Adrenal gland (tissue), 19 donors: ENCODE measurements at places on chromosomes 5 and 9. TPM values are rescaled to one million over a fixed set of nuclear protein-coding genes. Genes with fewer than 3 reads are reported as not detected.

The CCDC180 gene
- 8.9 TPM for total RNA-seq

DNA sequence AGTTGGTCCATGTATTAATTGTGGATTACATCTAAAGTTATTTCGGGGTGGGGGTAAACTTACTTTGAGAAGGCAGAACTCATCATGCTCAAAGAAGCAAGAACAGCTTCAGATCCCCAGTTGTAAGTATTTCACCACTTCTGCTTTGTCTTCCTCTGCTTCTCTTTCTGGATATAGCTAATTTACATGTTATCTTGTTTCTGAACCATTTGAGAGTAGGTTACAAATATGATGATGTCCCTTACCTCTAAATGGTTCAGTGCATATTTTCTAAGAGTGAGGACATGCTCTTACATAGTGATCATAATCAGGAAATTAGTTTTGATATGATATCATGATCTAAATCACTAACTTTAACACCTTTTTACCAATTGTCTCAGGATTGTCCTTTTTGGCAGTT is 11.9 kb downstream of the TRIO start:
- no peak for DNase-seq
- H3K27ac ChIP-seq, result no peak overlapping the region
- no peaks in the 10 kb centered on the region for H3K36me3 ChIP-seq
- H3K4me1 ChIP-seq, result peaks cover 10% of the 10 kb centered on the region
- H3K27me3 ChIP-seq, result no peaks in the 10 kb centered on the region

The XRCC4 gene
- total RNA-seq, result 5.2 TPM

GRCh38 chr9:84867186-84867585 is 197.7 kb downstream of the NTRK2 start:
- H3K27ac ChIP-seq, result no peak overlapping the region
- H3K4me3 ChIP-seq, result no peak overlapping the region
- DNase-seq, result no peak
- H3K36me3 ChIP-seq, result no peaks in the 10 kb centered on the region
- H3K4me1 ChIP-seq, result no peaks in the 10 kb centered on the region

DNA sequence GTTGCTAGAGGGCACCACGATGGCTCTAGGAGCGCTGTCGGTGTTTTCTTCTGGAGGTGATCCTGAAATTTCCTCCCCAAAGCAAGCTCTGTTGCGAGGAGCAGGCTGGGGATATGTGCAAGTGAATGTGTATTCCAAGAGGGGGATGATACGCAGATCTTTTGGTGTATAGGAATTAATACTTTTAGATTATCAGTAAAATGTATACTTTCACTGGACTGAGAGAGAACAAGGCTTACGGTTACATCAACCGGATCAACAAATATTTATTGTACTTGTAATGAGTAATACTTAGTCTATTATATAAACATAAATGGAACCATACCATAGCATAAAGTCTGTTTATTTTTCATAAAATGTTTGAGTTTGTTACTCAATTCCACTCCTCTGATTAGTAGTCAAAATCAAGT is 632 bp upstream of the PRKAA1 start:
- H3K4me3 ChIP-seq, result peak overlapping the region; percentile 100
- DNase-seq, result no peak
- H3K27me3 ChIP-seq, result no peaks in the 10 kb centered on the region
- no peaks in the 10 kb centered on the region for H3K36me3 ChIP-seq

The ZNF169 gene
- 34.9 TPM for total RNA-seq

The SLC22A4 gene
- 2.1 TPM for total RNA-seq

The IFNA10 gene
- not detected for total RNA-seq

The DMRT3 gene
- total RNA-seq, result not detected

GRCh38 chr9:91305596-91306295 is 56.0 kb downstream of the AUH start:
- DNase-seq, result no peak
- H3K4me3 ChIP-seq, result no peak overlapping the region
- no peaks in the 10 kb centered on the region for H3K27me3 ChIP-seq
- peaks cover 7% of the 10 kb centered on the region for H3K4me1 ChIP-seq
- H3K36me3 ChIP-seq, result no peaks in the 10 kb centered on the region

The PDGFRB gene
- 98.7 TPM for total RNA-seq

DNA sequence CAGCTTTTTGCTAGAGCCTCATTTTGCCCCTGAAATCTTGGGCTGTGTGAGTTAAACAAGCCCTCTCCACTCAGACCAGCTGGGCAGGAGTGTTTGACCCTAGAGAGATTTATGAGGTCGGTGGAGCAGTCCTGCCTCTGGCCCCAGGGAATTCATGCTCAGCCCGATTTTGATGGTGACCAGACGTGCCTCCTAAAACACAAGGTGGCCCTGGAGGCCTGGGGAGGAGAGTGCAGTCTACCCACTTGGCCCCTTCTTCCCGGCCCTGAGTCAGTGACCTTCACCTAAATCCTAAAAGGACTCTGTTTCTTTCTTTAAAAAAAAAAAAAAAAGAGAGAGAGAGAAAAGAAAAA is 86.6 kb upstream of the SAP30L start:
- peaks cover 16% of the 10 kb centered on the region for H3K4me1 ChIP-seq
- no peak overlapping the region for H3K4me3 ChIP-seq
- H3K27ac ChIP-seq, result peak overlapping the region; percentile 74
- no peaks in the 10 kb centered on the region for H3K36me3 ChIP-seq

DNA sequence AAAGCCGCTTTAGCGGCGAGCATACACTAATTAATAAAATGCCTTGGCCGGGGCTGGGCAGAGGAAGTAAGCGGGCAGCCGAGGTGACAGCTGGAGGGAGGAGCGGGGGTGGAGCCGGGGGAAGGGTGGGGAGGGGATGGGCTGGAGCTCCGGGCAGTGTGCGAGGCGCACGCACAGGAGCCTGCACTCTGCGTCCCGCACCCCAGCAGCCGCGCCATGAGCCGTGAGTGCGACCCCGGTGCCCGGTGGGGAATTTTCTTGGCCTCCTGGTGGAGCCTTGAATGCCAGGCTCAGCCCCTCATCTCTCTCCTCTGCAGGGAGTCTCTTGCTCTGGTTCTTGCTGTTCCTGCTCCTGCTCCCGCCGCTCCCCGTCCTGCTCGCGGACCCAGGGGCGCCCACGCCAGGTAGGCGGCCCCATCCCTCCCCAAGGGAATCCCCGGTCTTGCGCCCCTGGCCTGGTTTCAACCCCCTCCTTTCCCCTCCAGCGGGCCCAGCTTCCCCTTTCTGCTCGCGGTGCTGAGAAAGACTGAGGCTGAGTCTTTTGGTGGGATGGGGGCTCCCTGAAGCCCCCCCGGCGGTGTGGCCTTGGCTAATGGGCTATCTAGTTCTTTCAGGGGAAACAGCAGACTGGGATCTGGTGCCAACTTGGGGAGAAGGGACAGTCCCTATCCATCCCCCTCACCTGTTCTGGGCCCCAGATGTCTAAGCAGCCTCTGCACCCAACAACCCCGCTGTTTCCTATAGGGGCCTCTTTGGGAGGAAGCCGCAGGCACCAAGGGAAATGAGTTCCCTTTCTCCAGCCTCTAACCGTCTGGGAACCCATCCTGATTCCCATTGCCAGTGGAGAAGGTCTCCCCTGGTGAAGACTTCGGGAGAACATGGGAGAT is at the start of gene PTGS1:
Gene PTGS1, plus strand, starts transcription at position 156 of the 887 bp plus-strand sequence. Its CDS starts 61 bp downstream, at position 217.
- no peak for DNase-seq
- H3K36me3 ChIP-seq, result no peaks in the 10 kb centered on the region
- no peak within 1 kb of the TSS for H3K27ac ChIP-seq
- H3K27me3 ChIP-seq, result no peaks in the 10 kb centered on the region
- H3K4me3 ChIP-seq, result peak within 1 kb of the TSS; percentile 20
- peaks cover 8% of the 10 kb centered on the region for H3K4me1 ChIP-seq

DNA sequence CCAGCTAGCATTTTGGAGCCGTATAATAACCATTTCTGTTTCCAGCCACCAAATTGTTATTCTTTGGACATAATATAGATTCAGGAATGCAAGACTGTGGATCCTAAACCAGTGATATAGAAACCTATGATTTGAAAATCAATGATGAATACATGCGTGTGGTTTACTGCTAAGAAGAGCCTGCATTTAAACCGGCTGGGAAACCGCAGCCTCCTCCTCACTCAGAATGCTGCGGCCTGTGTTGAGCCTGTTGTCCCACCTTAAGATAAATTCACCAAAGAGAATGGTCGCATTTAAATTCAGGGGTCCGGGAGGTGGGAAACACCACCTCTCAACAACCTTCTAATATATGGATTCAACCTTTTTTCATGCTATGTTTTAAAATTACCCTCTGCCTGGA is 148.0 kb downstream of the MEF2C start:
- H3K27ac ChIP-seq, result peak overlapping the region; percentile 68
- peaks cover 34% of the 10 kb centered on the region for H3K4me1 ChIP-seq
- H3K36me3 ChIP-seq, result peaks cover 8% of the 10 kb centered on the region
- no peak overlapping the region for H3K4me3 ChIP-seq

DNA sequence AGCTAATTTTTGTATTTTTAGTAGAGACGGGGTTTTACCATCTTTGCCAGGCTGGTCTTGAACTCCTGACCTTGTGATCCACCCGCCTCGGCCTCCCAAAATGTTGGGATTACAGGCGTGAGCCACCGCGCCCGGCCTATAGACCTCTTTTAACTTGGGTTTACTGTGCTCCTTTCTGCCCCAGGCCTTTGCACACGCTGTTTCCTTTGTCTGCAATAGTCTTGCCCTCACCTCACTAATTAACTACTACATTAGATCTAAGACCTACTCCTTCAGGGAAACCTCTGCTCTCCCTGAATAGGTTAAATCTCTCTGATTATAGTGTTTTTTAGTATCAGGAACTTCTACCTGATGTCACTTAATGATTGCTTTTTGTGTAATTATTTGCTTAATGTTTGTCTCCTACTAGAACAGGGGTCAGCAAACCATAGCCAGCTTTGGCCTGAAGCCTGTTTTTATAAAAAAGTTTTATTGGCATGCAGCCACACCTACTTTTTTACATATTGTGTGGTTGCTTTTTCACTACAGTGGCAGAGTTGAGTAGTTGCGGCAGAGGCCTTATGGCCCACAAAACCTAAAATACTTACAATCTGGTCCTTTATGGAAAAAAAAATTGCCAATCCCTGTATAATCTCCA is 31.2 kb upstream of the TLE1 start:
- no peak overlapping the region for H3K27ac ChIP-seq
- H3K4me3 ChIP-seq, result no peak overlapping the region
- no peak for DNase-seq
- no peaks in the 10 kb centered on the region for H3K4me1 ChIP-seq

GRCh38 chr9:73370053-73370452 is 218.4 kb downstream of the ANXA1 start:
- H3K36me3 ChIP-seq, result no peaks in the 10 kb centered on the region
- H3K27me3 ChIP-seq, result no peaks in the 10 kb centered on the region
- no peak overlapping the region for H3K27ac ChIP-seq
- H3K4me1 ChIP-seq, result no peaks in the 10 kb centered on the region

DNA sequence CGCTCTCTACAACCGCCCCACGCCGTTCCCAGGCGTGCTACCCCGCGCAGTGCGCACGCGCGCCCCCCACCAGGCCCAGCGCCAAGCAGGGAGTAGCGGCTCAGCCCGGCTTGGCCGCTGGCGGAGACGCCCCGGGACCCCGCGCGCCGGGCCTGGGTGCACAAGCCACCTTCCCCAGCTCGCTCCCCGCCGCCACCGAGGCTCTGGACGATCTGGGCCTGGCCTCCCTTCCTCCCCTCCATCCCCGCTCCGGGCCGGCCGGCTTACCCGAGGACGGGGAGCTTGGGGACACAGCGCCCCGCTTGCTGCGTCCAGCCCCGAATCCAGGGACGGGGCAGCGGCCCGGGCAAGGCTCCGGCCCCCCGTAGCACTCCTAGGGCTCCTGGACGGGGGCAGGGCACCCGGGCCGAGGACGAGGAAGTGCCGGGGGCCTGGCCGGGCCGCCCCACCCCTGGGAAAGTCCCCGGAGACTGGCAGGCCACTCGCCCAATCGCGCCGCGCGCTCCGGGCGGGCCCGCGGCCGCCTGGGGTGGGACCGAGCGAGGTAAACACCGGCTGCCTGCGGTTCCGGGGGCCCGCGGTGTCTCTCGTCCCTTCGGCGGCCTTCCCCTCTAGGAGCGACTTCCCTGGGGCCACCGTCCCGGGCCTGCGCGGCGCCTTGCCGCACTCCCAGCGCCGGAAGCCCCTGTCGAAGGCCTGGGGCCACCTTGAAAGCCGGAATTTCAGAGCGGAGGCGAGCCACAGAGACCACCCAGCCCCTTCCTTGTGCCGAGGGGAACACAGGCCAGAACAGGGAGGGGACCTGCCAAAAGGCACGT is at the start of gene TNIP1:
Gene TNIP1, minus strand, starts transcription at position 422 of the 818 bp plus-strand sequence. CDS start 15,939 bp downstream, outside the sequence.
- H3K4me3 ChIP-seq, result peak within 1 kb of the TSS; percentile 86
- H3K27me3 ChIP-seq, result no peaks in the 10 kb centered on the region
- peaks cover 14% of the 10 kb centered on the region for H3K4me1 ChIP-seq
- no peaks in the 10 kb centered on the region for H3K36me3 ChIP-seq
- H3K27ac ChIP-seq, result peak within 1 kb of the TSS; percentile 93

The KLF4 gene
- 16.4 TPM for total RNA-seq

DNA sequence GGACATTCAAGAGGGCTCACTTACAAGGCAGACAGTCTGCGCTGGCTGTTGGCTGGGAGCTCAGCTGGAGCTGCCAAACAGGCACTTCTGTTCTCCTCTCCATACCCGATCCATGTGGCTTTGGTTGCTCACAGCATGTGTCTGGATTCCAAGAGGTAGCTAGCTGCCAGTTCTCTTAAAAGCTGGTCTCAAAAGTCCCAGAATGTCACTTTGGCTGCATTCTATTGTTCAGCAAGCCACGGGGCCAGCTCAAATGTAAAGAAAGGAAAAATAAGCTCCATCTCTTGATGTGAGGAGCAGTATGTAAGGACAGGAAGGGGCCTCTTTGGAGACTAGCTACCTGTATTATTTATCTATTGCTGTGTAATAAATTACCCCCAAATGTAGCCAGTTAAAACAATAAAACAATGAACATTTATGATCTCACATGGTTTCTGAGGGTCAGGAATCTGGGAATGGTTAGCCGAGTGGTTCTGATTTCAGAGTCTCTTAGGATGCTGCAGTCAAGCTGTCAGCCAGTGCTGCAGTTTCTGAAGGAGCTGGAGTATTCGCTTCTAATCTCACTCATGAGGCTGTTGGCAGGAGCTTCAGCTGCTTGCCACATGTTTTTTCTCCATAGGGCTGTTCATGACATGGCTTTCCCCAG is 112.7 kb upstream of the CLINT1 start:
- no peak overlapping the region for H3K4me3 ChIP-seq
- H3K36me3 ChIP-seq, result no peaks in the 10 kb centered on the region
- no peak overlapping the region for H3K27ac ChIP-seq
- no peaks in the 10 kb centered on the region for H3K27me3 ChIP-seq

DNA sequence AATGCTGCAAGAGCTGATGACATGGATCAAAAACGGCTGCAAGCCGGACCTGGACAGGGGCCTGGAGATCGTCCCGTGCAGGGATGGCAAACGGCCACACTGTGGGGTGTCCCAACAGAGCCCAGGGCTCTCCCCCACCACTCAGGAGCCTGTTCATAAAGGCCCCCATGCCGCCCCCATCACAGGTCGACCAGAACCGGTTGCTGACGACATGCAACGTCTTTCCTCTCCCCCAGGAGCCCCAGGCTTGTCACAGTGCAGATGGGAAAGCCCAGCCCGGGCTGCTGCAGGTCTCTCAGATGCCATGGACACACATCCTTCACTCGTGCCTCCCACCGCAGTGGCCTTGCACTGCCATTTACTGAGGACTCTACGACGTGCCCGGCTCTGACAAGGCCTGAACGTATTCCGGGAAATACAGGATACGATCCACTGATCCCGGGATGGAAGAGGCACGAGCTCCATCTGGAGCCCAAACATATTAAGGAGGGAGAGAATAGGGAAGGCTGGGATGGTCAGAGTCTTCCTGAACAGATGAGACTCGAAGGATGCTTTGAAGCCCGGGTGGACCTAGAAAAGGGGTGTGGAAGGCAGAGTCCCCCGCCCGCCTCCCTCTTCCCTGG is 76.5 kb upstream of the SARDH start:
- H3K27me3 ChIP-seq, result no peaks in the 10 kb centered on the region
- H3K27ac ChIP-seq, result no peak overlapping the region
- H3K4me3 ChIP-seq, result no peak overlapping the region
- DNase-seq, result no peak

The DND1 gene
- total RNA-seq, result 0.27 TPM

The HMMR gene
- total RNA-seq, result 1.1 TPM
